ENCODE measurements at places on chromosomes 6 and 20. TPM values are rescaled to one million over a fixed set of nuclear protein-coding genes. Genes with fewer than 3 reads are reported as not detected.

Gene FGD2
- 3.5 TPM for total RNA-seq

Gene SPDEF
- not detected for total RNA-seq

Gene TFB1M
- 17.6 TPM for total RNA-seq

Gene MYO6
- total RNA-seq = 16.5 TPM

Gene ASIP
- 26.1 TPM for total RNA-seq

Gene BEND3
- total RNA-seq = 3.6 TPM

Gene RAB5IF
- total RNA-seq = 35.6 TPM

Gene NOX3
- total RNA-seq = not detected

Gene VGLL2
- not detected for total RNA-seq

Gene RBPJL
- not detected for total RNA-seq

Gene C6orf163
- total RNA-seq = 3.6 TPM

Gene MCUR1
- 10.2 TPM for total RNA-seq

Gene GPLD1
- total RNA-seq = 2.1 TPM

Gene HUS1B
- total RNA-seq = 3.6 TPM

Gene WRNIP1
- total RNA-seq = 73.4 TPM

DNA sequence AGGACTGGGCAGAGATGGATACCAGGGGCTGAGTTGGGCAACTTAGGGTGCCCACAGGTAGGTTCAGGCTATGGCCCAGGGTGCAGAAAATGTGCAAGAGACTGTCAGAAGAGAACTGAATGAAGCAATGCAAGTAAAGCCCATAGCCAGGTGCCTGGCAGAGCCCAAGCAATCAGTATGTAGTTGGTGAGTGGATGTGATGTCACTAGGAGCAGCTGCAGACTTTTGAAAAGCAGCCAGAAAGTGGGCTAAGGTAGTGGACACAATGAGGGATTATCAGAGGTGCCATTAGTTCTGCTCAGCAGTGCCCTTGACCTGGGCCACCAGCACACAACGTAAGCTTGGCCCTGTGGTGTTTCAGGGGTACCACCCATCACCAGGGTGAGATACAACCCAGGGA, 135.3 kb downstream of the SOBP start:
- DNase-seq = no peak

DNA sequence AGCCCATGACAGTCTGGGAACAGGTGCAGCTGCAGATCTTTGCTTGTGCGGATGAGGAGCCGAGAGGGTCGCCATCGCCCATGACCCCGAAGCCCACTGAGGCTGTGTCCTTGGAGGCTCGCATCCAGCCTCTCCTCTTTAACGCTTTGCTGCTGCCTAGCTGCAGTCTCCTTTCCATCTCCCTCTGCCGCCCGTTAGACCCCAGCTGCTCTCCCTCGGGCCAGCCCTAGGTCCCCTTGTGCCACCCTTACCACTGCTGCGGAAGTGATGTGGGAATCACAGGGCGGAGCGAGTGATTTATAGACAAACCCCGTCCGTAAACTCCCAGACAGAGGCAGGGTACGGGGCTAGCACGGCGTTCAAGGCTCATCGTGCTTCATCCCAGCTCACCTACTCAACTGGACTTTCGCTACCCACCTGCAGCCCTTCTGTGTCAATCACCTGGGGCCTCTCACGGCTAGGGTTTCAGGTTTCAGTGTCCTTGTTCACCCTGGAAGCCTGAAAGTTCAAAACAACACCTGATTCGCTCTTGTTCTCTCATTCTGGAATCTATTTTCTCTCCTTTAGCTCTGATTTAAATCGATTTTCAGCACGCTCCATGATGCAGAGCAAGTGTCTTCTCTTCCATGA, 76.1 kb downstream of the PAX1 start:
- no peak for DNase-seq

- no peak for DNase-seq
These were observed 51.1 kb downstream of the STAU1 start for GRCh38 chr20:49136817-49137571.

GRCh38 chr6:45667300-45667699, 289.6 kb upstream of the SUPT3H start:
- no peak for DNase-seq

DNA sequence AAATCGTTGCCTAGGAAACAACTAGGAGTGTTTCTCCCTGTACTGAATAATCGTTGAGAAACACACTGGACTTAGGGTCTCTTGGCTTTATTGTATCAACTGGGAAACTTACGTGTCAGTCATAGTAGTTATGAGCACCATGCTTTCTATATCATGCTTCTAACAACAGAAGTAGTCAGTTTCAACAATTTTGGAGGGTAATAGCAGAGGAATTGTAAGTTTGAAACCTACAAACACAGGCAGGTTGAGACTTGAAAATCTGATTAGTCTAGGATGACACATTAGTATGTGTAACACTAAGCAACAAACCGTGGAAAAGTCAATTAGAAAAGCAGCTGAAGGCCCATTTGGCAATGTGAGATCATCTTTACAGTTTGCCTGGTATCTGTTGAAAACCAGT, 43.9 kb upstream of the FABP7 start:
- no peak for DNase-seq

GRCh38 chr6:89410231-89410761, 1.8 kb downstream of the RRAGD start:
- no peak for DNase-seq

DNA sequence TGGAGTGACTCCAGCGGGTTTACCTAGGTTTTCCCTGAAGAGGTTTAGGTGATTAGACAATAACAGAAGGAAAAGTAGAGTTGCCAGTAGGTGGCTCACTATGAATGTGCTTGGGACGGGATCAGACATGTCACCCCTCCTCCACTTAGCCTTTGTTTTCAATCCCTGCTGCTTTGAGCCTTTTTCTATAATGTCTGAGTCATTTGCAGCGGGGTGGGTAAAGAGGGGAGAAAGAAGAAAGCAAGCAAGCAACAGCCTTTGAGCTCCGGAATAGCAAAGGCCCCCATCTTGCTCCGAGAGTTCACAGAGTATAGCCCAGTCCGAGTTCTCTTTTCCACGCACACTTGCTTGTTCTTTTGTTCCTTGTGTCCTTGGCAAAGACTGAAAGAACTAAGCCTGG, 129.1 kb downstream of the PACRG start:
- no peak for DNase-seq

DNA sequence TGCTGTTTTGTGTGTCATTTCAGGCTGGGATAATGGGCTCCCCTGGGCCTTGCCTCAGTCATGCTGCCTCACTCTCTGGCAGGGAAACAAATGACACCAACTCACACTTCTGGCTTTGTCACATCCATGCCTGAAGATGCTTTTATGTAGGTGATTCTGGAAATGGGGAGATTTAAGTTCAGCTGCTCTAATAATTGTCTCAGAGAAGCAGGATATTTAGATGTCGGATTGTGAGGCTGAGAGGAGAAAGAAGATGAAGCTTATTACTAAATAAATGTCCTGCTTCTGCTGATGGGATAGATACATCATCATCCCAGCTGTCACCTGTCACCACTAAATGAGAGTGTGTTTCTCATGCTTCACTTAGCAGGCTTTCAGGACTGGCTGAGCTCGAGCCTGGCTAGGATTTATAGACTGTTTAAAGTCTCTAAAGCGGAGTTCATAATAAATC, 480.2 kb upstream of the SPTLC3 start:
- no peak for DNase-seq

- DNase-seq = peak; percentile 78
These were observed 867 bp downstream of the TCF21 start for GRCh38 chr6:133889557-133890403.

DNA sequence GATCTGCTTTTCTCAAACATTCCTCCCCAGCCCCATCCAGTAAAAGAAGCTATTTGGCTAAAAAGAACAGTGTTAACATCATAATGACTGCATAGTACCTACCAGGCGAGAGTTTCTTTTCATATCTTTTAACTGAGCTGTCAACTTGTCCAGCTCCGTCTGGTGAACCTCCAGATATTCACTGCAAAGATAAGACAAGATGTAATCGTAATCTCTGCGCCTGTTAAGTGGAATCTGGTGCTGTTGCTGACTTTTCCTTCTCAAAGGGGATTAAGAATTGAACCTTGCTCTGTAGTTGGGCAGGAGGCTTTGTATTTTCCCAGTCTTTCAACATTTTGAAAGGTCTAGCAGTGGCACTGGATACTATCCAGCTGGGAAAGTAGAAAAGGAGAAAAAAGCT, 63.0 kb downstream of the RIPOR2 start:
- no peak for DNase-seq

DNA sequence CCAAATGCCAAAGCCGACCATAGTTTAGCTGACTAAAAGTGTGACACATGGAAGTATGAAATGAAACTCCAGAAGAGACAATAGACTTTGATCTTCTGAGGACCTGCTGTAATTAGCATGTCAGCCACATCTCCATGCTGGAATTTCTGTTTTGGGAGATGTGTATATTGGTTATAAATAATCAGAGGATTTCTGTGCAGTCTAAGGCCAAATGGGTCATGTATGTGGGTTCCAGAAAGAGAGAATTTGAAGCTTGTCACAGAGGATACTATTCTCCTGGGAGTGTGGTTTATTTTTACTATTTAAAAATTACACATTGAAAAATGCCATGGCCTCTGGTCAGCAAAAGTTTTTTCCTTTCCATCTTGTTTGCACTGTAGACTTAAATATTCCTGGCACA, 405.5 kb upstream of the PLCB4 start:
- no peak for DNase-seq

GRCh38 chr6:4020822-4021132, 58.2 kb downstream of the FAM217A start:
- no peak for DNase-seq

- peak; percentile 33 for DNase-seq
These were observed 1.5 kb downstream of the VARS2 start for GRCh38 chr6:30915591-30915946.

DNA sequence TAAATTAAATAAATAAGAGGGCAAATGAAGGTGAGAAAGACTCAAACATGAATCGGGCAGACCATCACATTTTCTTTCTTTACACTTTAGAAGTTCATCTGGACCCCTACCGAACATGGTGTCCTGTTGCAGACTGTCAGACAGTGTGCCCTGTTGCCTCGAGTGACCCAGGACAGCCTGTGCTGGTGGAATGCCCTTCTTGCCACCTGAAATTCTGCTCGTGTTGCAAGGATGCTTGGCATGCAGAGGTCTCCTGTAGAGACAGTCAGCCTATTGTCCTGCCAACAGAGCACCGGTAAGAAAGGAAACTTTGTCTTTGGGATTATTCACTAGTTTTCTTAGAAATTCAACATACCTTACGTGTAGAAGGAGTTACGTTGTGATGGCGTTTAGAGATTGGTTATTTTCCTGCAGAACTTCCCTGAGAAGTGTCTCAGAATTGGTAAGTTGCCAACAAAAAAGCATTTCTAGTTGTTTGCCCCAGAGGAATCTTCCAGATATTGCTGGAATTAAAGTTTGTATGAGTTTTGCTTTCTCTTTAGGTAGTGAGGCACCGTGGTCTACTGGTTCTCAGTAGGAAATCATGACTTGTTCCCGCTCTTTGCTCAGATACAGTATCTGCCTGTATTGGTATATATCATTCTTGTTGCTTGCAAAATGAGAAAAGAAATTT, 70.1 kb downstream of the RNF144B start:
- DNase-seq = no peak

DNA sequence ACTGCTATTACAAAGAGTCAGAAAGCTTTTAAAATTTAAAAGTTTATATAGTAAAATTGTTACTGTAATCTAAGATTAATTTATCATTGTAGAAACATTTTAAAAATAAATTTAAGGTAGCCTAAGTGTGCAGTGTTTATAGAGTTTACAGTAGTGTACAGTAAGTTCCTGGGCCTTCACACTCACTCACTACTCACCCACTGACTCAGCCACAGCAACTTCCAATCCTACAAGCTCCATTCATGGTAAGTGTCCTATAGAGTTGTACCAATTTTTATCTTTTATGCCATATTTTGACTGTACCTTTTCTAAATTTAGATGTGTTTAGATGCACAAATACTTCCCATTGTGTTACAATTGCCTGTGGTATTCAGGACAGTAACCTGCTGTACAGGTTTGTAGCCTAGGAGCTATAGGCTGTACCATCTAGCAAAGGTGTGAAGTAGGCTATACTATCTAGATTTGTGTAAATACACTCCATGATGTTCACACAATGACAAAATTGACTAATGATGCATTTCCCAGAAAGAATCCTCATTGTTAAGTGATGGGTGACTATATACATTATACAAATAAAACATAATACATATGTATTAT, 10.2 kb upstream of the TMEM170B start:
- no peak for DNase-seq

DNA sequence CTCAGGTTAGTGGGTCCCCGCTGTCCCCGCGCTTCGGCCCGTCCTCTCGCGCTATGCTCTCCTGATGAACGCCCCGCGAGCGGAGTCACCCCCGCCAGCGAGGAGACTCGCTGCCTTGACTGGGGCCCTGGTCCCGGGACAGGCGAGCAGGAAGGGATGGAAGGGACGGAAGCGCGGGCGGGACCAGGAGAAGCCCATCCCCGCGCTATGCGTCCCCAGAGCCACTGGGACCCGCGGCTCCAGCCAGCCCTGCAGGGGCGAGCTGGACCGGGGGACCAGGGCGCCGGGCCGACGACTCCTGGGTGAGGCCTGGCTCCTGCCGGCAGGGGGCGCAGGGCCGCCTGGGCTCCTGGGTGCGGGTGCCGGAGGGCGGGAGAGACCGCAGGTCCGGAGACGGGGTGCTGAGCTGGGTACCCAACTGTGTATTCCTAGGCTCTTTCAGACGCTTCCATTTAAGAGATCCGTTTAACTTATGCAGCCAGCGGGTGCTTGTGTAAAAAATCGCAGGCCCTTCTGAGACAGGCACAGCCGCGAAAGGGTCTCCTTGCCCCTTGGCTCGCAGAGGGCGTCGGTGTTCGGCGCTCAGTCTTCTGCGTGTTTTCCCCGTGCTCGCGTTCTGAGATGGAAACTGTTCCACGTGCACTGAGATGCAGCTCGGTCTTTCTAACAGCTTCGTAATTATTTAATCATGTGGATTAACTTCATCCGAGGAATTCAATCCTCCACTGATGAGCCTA, 580 bp upstream of the SYCP2 start:
- DNase-seq = peak; percentile 75

DNA sequence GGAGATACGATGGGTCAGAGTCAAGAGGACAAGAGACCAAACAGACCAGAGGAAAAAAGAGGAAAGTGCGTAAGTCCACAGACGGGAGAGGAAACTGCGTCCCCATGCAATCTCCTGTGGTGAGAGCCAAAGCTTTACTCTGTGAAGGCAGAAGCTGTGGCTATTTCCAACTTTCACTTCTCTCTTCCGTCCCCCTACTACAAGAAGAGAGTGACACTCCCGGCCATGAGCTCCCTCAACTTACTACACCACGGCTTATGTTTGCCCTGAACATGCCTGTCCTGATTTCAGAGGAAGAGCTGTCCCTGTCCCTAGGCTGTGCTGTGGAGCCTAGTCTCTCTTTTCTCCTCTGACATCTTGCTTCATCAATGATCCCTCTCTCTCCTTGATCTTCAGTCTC, 11.5 kb upstream of the SSR1 start:
- DNase-seq = no peak

DNA sequence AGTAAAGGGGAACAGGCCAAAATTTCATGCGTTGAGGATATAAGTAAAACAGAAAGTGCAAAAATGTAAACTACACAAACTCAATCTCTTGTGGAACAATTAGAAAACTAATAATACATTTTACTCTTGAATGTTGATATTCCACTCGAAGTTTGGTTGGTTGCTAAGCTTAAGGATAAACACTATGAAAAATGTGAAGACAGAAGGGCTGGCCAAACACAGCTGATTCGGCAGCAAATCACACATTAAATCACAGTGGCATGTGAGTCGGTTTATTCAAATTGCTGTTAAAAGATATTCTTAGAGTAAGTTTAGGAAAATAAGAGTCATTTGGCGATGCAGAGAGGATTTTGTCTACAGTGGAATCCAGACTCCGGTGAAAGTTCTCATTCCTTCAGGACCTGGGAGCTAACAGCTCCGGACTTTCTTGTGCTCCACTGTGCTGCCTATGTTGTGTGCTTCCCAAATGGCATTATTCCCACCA, 1.4 kb upstream of the EPM2A start:
- no peak for DNase-seq
